Stimulated activated CD4-positive, alpha-beta T cell treated with anti-CD3 and anti-CD28 coated beads, Interleukin-1b, Interleukin-23, amount 100 ng/mL, for 1 hour (primary cell): ENCODE measurements at places on chromosomes 1 and 21.

DNA sequence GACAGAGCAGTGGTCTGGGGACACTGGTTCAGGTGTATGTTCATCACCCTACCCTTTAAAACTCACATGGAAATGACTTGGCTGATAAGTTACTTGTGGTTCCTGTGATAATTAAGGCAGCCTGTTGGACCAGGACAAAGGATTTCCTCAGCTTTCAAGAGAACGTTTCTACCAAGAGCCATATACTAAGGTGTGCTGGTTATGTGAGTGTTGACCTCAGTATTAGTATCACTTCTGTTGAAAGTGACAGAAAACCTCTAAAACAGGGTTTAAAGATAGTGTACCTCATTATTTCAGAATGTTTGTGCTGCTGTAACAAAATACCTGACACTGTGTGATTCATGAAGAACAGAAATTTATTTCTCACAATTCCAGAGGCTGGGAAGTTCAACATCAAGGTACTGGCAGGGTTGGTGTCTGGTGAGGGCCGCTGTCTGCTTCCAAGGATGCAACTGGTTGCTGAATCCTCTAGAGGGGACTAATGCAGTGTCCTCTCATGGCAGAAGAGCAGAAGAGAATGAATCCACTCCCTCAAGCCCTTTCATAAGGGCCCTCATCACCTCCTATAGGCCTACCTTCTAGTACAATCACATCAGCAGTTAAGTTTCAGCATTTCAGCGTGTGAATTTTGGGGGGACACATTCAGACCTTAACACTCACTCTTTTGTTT lies 54.9 kb downstream of the UCK2 start:
- no peak for DNase-seq

GRCh38 chr1:25026730-25027450 lies 96.8 kb upstream of the RUNX3 start:
- no peak for DNase-seq

DNA sequence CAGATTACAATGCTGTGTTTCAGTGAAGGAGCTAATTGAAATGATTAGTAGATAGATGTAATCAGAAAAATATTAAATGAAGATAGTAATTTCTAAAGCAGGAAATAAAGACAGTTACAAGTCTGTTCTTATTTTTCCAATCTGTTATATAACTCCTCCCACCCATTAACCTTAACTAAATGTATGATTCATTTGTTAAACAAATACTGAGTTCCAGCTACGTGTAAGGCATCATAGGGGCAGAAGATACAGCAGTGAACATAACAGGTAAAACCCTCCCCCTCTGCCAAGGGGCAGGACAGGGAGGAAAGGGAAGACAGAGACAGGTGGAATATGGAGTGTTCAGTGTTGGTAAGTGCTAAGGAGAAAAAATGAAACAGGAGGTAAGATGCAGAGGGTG lies at the start of gene FAM177B:
TSS of gene FAM177B (plus strand) at position 231 of the 400 bp plus-strand sequence. CDS start 9,344 bp downstream, outside the sequence.
- DNase-seq: no peak

DNA sequence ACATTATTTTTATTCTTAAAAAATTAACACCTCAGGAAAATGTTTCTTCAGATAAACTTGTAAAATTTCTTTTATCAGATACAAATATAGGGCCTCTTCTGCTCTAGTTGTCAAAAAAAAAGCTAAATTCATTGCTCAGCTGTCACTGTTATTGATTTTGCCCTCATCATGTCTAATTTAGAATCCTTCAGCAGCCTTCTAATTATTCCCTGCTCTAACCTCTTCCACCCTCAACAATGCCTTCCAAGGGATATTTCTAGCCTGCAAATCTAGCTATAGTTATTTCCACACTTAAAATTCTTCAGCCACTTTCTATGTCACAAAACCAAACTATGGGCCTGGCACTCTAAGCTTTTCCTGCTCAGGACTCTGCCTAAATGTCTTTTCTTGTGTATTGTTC lies 25.2 kb downstream of the PDE4B start:
- DNase-seq: no peak

- no peak for DNase-seq
Measured at GRCh38 chr1:53573931-53574330, 114.7 kb downstream of the DMRTB1 start.

- DNase-seq: no peak
Measured at GRCh38 chr1:116540088-116540487, 30.7 kb downstream of the CD58 start.

DNA sequence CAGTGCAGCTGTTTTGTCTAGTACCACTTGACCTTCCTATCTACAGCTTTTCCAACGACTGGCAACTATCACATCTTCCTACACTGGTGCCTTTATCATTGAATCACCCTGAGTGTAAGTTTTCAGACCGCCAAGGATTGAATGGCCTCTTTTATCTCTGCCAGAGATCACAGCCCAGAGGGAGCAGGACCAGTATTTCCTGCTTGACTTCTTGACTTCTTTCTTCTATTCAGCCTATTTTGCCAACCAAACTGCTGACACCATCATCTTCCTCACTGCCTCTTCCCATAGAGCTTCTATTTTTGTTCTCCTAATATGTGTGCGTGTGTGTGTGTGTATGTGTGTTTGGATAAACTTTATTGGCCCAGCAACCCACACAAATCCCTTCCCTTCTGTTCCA lies 53.8 kb downstream of the SERBP1 start:
- no peak for DNase-seq

GRCh38 chr1:93344886-93345632 lies 648 bp upstream of the DR1 start:
- no peak for DNase-seq

DNA sequence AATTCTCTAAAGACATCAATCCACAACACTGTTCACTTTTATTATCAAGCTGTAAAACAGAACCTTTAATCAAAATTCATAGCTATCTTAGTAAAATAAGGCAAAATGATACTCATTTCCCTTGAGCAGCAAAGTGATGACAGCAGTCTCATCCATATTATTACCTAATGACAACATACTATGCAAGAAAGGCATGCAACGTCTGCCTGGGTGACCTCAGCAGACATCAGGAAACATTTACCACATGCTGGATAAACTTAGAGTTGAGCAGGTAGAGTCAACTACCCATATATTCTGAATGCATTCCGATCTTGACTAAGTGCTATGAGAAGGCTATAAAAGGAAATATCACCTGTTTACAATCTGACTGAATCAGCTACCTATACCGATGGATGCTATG lies 145.1 kb downstream of the SIPA1L2 start:
- DNase-seq: no peak

DNA sequence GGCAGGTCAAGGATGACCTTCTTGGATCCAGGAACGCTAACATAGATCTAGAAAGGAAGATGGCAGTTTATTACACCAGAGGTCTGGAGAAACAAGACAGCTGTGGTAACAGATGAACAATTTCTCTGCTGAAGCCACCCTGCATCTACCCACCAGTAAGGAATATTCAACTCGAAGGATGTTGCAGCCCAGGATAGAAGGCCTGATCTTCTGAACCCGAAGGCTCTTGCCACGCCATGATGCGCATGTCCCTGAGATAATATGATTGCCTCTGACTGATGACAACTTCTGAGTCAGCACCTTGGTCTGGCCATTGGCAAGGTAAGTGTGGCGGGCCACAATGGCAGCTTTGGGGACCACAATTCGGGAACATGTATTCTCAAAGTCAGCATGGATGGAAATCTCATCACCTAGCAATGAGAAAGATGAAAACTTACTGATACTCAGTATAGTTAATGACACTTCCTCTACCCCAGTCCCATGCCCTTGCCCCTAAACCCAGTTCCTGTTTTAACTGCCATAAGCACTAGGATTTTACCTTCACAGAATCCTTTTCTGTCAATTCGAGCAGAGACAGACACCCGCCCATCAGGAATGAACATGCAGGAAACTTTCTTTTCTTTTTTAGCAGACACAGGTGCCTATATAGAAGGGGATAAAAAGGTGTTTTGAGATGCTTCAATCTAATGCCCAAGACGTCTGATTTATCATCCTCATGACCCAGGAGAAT lies 1.8 kb downstream of the TXNIP start:
- no peak for DNase-seq

DNA sequence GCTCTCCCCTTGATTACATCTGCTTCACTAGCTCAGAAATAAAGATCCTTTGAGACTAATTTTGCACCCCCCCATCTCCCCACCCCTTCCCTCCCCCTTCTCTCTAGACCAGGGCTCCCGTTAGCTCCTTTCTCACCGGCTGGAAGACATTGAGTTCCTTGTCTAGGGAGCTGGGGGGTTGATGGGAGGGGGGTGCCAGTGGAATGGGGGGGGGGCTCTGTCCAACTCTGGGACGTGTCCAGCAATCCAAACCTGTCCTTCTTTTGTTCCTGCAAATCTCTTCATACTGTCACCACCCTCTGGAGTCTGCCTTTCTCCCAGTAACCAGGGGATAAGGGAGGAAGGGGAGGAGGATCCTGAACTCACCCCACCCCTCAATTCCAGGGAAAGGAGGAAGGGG lies 61.9 kb downstream of the RHBG start:
- DNase-seq: no peak

DNA sequence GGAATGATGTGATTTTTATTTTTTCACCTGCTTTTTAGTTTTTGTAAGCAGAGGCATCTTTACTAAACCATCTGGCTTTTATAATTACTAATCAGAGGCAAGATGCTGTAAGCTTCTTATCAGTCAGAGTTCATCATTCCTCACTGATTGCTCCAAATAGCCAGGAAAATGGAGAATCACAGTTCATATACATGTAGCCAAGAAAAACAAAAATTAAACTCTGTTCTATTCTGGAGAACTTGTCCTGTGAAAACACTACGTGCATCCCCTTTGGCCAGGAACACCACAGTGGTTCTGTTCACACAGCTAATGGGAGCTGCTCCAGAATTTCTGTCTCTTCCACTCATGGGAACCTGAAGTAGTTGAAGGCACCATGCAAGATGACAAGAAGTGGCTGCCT lies 725.5 kb upstream of the CHRM3 start:
- no peak for DNase-seq

- no peak for DNase-seq
Measured at GRCh38 chr1:165080253-165080896, 276.1 kb downstream of the LMX1A start.

GRCh38 chr1:26626994-26627393 lies 68.8 kb upstream of the ARID1A start:
- DNase-seq: no peak

DNA sequence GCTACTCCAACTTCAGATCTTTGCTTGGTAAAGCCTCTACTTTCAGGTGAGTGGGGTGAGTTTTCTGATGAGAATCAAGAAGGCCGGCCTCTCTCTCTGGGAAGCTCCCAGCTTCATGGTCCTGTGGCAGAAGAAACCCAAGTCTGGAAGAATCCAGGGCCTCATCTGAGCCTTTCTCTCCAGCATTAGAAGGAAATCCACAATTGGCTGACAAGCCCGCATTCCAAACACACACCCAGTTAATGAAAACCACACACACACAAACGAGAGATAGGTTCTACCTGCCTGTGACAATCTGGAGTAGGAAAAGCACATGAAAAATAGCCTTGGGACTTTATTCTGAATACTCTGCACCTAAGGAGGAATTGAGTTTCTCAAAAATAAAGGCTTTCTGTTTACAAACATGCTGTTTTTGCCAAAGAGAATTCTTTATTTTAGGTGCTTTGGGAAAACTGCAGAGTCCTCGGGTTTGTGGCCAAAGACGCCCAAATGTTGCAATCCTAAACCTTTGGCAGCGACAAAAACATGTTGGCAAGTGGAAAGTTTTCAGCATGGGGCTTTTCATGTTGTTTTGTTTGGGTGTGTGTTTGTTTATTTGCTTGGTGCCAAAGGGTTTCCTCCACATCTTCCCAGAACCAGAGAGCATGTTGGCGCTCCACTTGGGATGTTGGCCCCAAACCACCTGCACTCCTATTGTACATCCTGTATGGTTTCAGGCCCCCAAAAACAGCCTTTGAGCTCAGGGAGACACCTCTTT lies 216.2 kb downstream of the SETD4 start:
- no peak for DNase-seq

GRCh38 chr21:14771593-14771992 lies 225.5 kb upstream of the SAMSN1 start:
- DNase-seq: no peak

- DNase-seq: no peak
Measured at GRCh38 chr1:113742515-113742914, 16.8 kb downstream of the PHTF1 start.

DNA sequence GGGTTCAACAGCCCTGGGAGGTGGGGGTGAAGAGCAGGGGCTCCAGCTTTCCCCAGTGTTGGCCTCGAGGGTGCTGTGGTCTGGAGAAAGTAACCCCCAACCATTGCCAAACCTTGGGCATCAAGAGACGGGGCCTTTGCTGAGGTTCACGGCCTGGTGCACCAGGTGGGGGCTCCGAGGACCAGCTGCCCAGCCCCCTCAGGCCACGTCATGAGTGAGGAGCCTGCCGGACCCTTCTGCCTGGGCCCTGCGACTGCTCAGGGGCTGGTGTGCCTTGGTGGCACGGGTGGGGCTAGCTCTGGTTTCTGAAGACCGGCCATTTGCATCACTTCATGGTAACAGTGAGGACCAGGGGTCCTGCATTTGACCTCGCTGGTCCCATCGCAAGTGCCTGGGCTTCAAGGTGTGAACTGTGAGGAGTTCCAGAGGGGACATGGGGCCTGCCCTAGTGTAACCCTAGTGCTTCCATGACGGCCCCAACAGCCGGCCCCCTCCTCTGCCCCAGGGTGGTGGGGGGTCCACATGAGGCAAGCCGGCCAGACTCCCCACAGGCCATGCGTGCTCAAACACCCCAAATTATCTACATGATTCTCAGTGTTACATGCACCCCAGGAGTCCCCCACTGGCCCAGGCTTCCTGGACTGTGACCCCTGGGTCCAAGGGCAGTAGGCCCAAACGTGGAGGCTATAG lies 13.5 kb downstream of the MORN1 start:
- no peak for DNase-seq

GRCh38 chr1:33231166-33231565 lies 25.1 kb upstream of the ZNF362 start:
- DNase-seq: no peak

DNA sequence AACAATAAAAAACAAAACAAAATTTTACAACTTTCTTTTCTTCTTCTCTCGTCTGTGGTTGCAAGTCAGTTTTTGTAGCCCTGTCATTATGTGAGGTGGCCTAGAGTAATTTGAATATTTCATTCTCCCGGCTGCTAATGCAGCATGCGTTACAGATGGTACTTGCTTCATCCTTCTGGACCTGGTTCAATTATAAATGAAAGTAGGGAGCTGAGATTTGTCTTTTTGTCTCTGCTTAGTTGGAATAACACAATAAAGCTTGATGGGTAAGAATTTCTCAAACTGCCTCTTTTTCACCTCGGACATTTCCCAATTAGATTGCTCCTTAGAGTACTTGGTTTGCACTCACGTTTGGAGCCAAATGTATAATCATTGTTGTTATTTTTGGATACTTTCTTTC lies 201.6 kb downstream of the PBX1 start:
- no peak for DNase-seq
